Sigmoid colon (tissue), 7 donors: ENCODE measurements at places on chromosomes 6 and 20. TPM values are rescaled to one million over a fixed set of nuclear protein-coding genes. Genes with fewer than 3 reads are reported as not detected.
A peak's percentile ranks its signal among the peaks of the same experiment; 100 is the strongest.

The IL17F gene
- 0.12 TPM for polyA plus RNA-seq

DNA sequence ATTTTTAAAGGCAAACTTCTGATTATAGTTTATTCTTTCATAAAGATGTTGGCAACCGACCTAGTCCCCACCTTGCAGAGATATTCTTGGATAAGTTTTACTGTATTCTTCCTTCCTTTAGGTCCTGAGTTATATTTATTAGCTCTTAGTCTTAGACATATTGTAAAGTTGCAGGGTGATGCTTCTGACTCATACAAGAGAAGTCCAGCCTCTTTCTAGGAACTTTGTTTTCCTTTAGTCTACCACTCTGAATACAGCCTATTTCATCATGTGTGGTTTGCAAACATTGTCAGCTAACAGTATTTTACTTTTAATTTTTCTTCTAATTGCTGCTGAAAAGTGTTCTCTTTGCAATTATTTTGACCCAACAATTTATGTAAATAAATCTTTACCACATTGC, 686.7 kb downstream of the COL12A1 start:
- DNase-seq = no peak

DNA sequence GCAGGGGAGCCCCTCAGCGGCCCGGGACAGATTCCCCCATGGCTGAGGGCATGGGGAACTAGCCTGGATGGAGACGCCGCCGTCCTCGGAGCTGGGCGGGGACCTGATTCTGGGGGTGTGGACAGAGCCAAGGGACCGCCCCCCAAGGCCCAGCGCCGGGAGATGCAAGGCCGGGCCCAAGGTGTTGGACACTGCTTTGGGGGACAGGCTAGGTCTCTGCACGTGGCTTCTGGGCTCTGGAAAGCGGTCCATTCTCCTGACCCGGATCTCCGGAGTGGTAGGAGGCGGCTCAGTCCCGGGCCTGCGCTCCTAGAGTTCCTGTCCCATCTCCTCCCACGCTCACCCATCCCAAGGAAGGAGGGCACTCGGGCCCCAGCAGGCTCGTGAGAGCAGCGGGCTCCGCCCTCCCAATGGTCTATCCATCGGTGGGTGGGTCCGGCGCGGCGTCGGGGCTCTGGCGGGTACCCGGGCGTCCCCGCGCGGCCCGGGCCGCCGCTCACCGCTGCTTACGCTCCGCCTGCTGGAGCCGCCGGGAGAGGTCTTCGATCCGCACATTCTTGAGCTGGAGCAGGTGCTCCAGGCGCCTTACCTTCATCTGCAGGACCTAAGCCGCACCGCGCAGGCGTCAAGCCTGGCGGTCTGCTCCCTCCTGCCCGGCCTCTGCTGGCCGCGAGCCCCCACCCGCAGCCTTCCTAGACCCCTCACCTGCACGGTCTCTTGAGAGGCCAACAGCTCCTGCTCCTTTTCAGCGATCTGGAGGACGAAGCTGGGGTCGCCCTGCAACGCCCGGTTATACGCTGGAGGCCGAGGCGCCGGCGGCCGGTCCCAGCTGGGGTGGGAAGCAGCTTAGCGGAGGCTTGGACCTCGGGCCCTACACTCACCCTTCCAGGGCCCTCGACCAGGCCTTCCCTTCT, 3.3 kb downstream of the SPEF1 start:
- peak; percentile 90 for DNase-seq

- no peak for DNase-seq
These were observed 76.0 kb downstream of the THBS2 start for GRCh38 chr6:169177516-169178166.

- DNase-seq = no peak
These were observed 579.6 kb downstream of the PTPRT start for GRCh38 chr20:42610070-42610469.

DNA sequence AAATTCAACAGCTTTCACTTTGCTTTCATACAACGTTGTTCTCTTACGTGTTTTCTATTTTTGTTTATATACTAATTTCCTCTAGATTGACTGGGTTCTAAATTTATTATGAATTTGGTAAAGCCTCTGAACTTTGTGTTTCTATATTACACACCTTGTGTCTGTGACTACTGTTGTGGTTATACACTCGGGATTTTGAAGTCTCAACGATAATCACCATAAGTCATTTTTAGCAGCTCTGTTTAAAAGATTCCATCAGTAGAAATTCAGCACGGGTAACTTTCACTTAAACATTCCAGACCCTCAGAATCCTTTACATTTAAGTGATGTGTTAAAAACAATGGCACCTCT, 31.8 kb upstream of the HBS1L start:
- no peak for DNase-seq

- DNase-seq = no peak
These were observed 21.6 kb upstream of the HDDC2 start for GRCh38 chr6:125323376-125323775.
